ENCODE measurements at places on chromosomes 4 and X.

DNA sequence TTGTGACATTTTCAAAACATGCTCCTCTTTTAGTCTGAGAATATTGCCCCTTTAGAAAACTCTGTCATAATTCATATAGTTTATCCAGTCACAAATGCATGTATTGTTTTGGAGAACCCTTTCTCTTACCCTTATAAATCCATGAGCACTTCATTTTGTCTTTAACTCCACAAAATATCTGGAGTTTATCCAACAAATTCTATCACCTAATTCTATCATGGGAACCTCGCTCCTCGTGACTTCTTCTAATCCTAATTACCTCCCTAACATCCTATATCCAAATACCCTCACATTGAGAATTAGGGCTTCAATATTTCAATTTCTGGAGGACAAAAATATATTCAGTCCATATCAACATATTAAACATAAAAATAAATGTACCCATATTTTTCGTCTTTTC lies 1565.9 kb downstream of the ARAP2 start:
- no peak for DNase-seq

DNA sequence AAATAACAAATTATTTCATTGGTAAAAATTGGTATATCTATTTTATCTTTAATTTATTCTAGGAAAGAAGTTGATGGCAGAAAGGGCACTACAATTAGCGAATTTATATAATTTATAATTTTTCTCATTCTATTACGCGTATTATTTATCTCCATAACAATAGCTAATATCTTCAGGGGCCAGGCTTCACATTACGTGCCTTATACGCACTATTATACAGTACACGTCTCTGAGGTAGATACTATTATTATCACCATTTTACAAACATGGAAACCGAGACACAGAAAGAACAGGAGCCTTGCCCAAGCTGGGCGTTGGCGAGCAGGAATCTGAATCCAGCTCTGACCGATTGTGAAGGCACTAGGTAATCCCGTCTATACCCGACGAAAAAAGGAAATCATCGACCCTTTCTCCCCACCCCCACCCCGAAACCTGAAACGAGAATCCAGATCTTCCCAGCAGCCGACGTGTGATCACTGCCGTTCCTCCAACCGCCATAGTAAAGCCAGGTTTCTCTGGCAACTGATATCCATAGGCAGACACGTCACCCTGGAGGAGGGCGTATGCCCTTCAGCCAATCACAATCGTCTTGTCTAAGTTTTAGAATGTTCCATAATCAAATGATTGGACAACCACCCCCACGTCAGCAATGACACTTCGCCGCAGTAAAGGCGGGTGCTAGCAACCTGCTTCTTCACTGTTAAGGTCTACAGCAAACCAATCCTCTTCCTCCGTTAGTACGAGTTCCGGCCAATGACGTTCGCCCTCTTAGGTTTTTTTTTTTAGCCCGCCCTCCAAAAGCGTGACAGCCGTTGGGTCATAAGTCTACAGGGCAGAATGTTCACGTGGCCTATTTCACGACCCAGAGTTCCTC lies at the start of gene MORF4L2:
Gene MORF4L2, minus strand, starts transcription at position 501 of the 874 bp plus-strand sequence. CDS start 9,672 bp downstream, outside the sequence.
- peak; percentile 97 for DNase-seq

GRCh38 chr4:67935888-67936287 lies 27.4 kb downstream of the TMPRSS11A start:
- no peak for DNase-seq

- DNase-seq: no peak
These were observed 7.7 kb downstream of the GPR173 start for GRCh38 chrX:53056292-53056691.

DNA sequence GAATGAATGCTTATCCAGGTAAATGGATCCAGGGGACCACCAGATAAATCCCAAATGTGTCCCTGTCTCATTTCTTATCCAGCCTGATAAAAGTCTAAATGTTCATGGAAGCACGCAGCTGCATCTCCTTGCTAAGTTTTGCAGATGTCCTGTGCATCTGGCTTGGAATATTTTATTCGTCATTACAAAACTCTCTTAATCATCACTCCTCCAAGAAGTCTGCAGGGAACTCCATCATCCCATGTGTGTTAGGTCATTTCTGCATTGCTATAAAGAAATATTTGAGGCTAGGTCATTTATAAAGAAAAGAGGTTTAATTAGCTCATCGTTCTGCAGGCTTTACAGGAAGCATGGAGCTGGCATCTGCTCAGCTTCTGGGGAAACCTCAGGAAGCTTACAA lies 297.2 kb downstream of the HS3ST1 start:
- DNase-seq: no peak

DNA sequence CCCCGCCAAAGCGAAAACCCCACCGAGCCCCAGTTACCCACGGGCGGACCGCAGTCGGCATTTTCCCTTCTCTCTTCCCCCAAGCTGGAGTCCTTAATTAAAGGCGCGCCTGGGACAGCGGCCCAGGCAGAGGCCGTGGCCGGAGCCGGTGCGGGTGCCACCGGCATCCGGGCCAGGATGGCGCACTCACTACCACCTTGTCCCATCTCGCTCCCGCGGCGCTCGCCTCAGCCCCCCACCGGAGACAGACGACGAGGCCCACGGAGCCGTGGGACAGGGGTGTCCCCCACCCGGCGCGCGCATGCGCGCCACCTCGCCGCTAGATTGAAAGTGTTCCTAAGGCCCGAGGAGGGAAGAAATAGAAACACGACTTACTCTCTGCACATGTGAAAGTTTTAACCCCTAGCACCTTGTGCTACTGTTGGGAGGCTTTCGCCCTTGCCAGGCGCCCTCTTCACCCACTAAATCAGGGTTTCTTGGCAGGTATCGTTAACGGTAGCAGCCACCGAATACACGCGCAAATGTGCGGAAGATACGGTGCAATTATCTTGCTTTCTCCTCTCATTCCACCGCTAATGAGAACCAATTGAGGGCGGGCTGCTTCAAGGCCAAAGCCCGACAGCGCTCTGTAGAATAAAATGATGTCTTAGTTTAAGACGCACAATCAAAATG lies 64.3 kb upstream of the CCDC160 start:
- DNase-seq: peak; percentile 24

DNA sequence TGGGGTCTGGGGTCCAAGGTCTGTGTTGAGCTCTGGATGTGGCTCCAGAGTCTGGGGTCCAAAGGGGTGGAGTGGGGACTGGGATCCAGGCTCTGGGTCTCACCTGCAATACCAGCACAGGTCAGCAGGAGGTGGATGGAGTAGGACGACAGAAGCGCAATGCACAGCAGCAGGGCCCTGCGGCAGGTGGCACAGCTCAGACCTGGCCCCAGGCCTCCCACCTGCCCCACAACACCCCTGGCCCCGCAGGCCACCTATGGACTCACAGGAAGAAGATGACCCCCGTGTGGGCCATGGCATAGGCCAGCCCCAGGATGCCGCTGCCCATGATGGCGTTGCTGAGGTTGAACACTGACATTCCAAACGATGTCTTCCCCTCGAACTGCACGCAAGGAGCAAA lies 3.4 kb downstream of the SLC38A5 start:
- DNase-seq: no peak

- no peak for DNase-seq
These were observed 11.9 kb upstream of the AREG start for GRCh38 chr4:74433043-74433442.

- DNase-seq: no peak
These were observed 738.7 kb upstream of the NDST4 start for GRCh38 chr4:115851918-115852766.

- no peak for DNase-seq
These were observed 342.6 kb downstream of the GPM6A start for GRCh38 chr4:175469514-175469913.

- DNase-seq: no peak
These were observed 900.9 kb downstream of the RAB28 start for GRCh38 chr4:12583275-12583674.

GRCh38 chrX:153883163-153883843 lies 2.7 kb downstream of the L1CAM start:
- DNase-seq: no peak

- DNase-seq: no peak
These were observed 57.2 kb downstream of the TRMT44 start for GRCh38 chr4:8497762-8498161.

DNA sequence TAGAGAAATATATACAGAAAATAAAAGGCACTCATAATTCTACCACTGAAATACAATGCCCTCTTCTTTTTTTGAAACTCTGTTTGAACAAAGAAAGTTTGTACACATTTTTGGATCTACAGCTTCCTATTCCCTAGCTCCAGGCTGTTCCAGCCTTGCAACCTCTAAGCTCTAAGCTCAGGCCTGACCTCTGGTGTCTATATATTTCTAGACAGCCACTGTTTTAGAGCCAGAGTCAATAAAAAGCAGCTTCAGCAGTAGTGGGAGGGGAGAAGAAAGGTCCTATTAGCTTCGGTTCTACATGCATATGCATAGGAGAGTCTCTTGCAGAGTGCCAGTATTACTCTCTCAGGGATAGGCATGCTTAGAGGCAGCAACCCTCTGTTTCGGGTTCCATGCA lies 39.7 kb downstream of the CLDN2 start:
- DNase-seq: no peak

DNA sequence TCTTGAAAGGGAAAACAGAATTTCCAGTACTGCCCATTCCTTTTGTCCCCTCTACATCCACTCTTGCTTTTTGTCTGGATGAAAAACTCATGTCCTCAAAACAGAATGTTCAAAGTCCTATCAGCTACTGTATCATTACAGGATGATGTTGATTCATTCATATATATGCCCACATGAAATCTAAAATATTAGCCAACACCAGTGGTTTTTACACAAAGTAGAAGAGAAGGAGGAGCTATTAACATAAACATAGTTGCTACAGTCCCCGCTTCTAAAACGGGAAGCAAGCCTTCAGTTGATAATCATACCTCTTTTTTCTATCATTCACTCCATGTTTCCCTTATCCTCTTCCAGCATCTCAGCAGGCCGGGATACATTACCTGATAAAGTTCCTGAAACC lies 7.7 kb upstream of the THOC2 start:
- DNase-seq: no peak

GRCh38 chr4:36489798-36490197 lies 208.4 kb downstream of the DTHD1 start:
- no peak for DNase-seq

- DNase-seq: peak; percentile 94
These were observed at the start of gene DGKQ for GRCh38 chr4:973431-974397. DGKQ (minus strand) TSS chr4:973569; CDS start chr4:973482, 87 bp downstream.

DNA sequence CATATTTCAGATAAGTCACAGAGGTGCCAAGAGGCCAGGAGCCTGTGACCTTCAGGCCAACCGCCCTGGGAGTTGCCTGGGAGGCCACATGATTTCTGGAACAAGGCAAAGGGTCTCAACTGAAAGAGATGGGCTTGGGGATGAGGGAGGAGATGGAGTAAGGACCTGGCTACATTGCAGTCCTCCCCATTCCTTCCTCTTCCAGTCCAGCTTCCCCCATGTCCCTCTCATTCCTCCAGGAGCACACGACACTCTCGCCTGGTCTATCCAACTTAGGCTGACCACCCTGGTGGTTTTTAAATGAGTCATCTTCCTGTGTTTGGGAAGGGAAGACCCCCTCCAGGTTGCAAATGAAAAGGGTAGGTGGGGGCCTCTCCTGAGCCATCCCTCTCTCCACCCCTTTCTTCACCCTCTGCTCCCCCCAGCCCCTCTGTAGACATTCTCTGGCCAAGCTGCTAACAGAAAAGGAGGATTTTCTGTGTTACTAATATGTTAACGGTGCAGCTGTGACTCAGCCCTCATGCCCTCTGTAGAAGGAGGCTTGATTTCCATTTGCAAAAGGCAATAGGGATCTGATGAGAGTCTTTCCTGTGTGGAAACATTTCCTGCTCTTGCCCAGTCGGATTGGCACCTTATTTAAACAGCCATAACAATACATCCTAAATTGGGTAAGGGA lies 79.2 kb downstream of the RTL5 start:
- peak; percentile 9 for DNase-seq

DNA sequence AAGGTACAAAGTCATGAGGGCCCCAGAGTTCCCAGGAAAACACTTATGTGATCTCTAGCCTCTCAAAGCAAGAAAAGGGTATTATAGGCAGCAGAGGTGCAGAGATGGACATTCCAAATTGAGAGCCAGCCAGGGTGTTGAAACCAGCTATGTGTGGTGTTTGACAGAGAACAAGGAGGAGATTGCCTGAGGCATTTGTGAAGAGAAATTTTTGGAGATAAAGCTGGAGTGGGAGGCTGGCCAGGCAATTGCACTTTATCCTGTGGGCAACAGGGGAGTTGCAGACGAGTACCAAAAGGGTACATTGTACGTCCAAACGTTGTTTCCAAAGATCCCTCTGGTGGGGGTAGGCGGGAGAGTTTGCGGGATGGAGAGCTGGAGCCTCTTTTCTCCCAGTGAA lies 2.5 kb upstream of the GABRE start:
- no peak for DNase-seq

DNA sequence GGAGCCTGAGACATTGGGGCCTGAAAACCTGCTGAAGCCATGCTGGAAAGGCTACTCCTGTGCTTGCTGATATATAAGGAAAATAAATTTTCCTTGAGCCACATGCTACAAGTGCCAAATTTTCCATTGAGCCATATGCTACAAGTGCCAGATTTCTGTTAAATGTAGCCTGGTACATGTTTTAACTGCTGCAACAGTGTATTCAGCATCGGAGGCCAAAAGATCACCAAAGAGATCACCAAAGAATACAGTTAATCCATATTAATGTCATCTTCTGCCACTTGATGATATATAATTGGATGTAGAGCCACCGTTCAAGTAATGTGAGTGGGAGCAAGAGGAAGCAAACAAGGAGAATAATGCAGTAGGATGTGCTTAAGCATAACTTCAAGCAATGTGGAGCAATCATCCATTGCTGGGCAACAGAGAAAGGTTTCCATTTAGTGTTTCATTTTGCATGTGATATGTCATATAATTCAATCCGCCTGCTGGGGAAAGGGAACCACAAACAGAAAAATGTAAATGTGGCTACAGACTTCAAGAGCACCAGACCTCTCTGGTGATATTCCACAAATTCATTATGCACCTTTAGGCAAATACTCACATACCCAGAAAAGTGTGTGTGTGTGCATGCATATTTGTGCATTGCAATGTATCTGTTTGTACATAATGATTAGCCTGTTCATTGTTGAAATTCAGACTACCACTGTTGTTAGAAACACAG lies 295.9 kb downstream of the KCNIP4 start:
- no peak for DNase-seq

DNA sequence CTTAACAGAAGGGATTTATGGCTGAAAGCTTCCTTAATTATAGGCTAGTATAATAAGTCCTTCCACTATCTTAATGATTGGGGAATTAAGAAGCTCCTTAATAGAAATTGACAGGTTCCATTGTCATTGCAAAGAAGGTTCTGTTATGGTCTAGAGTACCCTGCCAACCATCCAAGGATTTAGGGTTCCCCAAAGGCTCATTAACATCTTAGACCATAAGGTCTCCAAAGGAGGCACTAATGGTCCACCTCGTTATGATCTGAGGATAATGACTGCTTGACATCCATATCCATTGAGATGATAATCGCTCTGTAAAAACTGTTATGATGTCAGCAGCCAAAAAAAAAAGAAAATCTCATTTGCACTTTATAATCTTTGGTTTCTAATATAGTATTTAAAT lies 441.6 kb downstream of the GBA3 start:
- no peak for DNase-seq

All from femur (tissue), 1 donor.